ENCODE measurements at places on chromosomes 1 and 21. TPM values are rescaled to one million over a fixed set of nuclear protein-coding genes. Genes with fewer than 3 reads are reported as not detected.

DNA sequence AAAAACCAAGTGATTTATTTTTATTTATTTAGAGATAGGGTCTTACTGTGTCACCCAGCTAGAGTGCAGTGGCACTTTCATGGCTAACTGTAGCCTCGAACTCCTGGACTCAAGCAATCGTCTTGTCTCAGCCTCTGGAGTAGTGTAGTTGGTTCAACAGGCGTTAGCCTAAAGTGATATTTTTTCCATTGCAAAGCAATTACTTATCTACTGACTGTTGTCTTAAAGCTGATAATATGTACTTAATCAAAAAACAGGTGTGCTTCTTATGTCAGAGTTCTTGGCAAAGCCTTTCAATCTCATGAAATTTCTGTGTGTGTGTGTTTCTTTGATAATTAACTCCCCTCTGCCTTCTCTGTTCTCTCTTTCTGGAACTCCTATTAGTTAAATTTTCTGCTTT, 62.4 kb upstream of the DUSP10 start:
- no peaks in the 10 kb centered on the region for H3K27me3 ChIP-seq
- H3K27ac ChIP-seq: no peak overlapping the region
- no peak overlapping the region for H3K4me3 ChIP-seq
- peaks cover 14% of the 10 kb centered on the region for H3K4me1 ChIP-seq

GRCh38 chr1:223123011-223123610, 19.9 kb downstream of the TLR5 start:
- H3K4me1 ChIP-seq: no peaks in the 10 kb centered on the region
- no peaks in the 10 kb centered on the region for H3K27me3 ChIP-seq
- no peak for DNase-seq
- H3K36me3 ChIP-seq: no peaks in the 10 kb centered on the region
- H3K4me3 ChIP-seq: no peak overlapping the region

GRCh38 chr21:34603710-34604057, 11.2 kb downstream of the RCAN1 start:
- no peaks in the 10 kb centered on the region for H3K27me3 ChIP-seq
- H3K4me3 ChIP-seq: no peak overlapping the region
- peaks cover 8% of the 10 kb centered on the region for H3K4me1 ChIP-seq

GRCh38 chr1:111739194-111739924, at the start of gene INKA2:
TSS of gene INKA2 (minus strand) at chr1:111739395. CDS start at chr1:111739242, 153 bp downstream.
- no peaks in the 10 kb centered on the region for H3K27me3 ChIP-seq
- peak within 1 kb of the TSS; percentile 53 for H3K4me3 ChIP-seq
- peaks cover 78% of the 10 kb centered on the region for H3K4me1 ChIP-seq
- H3K27ac ChIP-seq: peak within 1 kb of the TSS; percentile 9
- peaks cover 12% of the 10 kb centered on the region for H3K36me3 ChIP-seq
- peak; percentile 88 for DNase-seq

GRCh38 chr21:39125752-39126485, 57.3 kb downstream of the PSMG1 start:
- DNase-seq: peak; percentile 62
- H3K4me1 ChIP-seq: 0 out of 2 replicates have a peak, but pooled peaks cover 2% of the 10 kb centered on the region
- no peak overlapping the region for H3K27ac ChIP-seq
- no peaks in the 10 kb centered on the region for H3K27me3 ChIP-seq

- no peaks in the 10 kb centered on the region for H3K27me3 ChIP-seq
- no peak overlapping the region for H3K27ac ChIP-seq
- H3K4me3 ChIP-seq: no peak overlapping the region
- H3K4me1 ChIP-seq: no peaks in the 10 kb centered on the region
Observed at GRCh38 chr1:214010197-214010573, 22.4 kb downstream of the PROX1 start.

- peak overlapping the region; percentile 75 for H3K27ac ChIP-seq
- H3K36me3 ChIP-seq: no peaks in the 10 kb centered on the region
- DNase-seq: peak; percentile 25
- H3K27me3 ChIP-seq: no peaks in the 10 kb centered on the region
Observed at GRCh38 chr1:161013131-161013487, 7.8 kb downstream of the F11R start.

GRCh38 chr1:31595836-31596736, 19.8 kb downstream of the TINAGL1 start:
- no peaks in the 10 kb centered on the region for H3K27me3 ChIP-seq
- H3K36me3 ChIP-seq: no peaks in the 10 kb centered on the region
- no peak for DNase-seq
- H3K4me3 ChIP-seq: no peak overlapping the region

GRCh38 chr1:209703834-209704504, 677 bp upstream of the HSD11B1 start:
- H3K4me1 ChIP-seq: no peaks in the 10 kb centered on the region
- H3K27ac ChIP-seq: no peak overlapping the region

DNA sequence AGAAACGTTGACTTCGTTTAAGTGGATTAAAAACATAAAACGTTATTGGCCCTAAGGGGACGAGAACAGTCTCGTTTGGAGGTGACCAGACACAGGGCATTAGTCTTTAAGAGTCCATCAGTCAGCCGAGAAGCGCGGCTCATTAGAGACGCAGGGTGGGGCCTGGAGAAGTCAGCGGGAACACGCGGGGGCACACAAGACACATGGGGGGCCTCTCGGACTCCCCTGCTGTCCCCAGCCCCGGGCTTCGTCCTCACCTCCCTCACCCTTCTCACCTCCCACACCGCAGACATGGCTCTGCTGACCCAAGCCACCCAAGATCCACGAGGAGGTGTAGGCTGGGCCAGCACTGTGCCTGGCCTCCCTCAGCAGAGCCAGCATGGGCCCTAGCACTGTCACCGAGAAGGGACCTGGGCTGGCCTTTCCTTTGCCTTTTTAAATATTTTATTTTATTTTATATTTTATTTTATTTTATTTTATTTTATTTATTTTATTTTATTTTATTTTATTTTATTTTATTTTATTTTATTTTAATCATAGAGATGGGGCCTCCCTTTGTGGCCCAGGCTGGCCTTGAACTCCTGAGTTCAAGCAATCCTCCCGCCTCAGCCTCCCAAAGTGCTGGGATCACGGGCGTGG, 48.9 kb downstream of the MORN1 start:
- no peak overlapping the region for H3K4me3 ChIP-seq
- no peak for DNase-seq
- no peaks in the 10 kb centered on the region for H3K27me3 ChIP-seq
- no peaks in the 10 kb centered on the region for H3K4me1 ChIP-seq

Gene KRTAP21-2
- not detected for total RNA-seq

Gene TRIM58
- total RNA-seq: not detected

Gene DPH2
- total RNA-seq: 20.3 TPM

Gene C1QB
- total RNA-seq: not detected

Gene NUCKS1
- 290 TPM for total RNA-seq

Gene CITED4
- total RNA-seq: 1.2 TPM

Gene CHODL
- not detected for total RNA-seq

Gene PANK4
- 39.9 TPM for total RNA-seq

Gene MINDY1
- 5.9 TPM for total RNA-seq

Gene AADACL4
- not detected for total RNA-seq

Gene TBX15
- 16.0 TPM for total RNA-seq

Gene MAN1C1
- total RNA-seq: not detected
